ENCODE measurements at places on chromosomes 3 and 15.

- peaks cover 48% of the 10 kb centered on the region for H3K36me3 ChIP-seq
- no peaks in the 10 kb centered on the region for H3K27me3 ChIP-seq
- peak; percentile 67 for DNase-seq
- H3K27ac ChIP-seq = peak overlapping the region; percentile 43
- H3K4me3 ChIP-seq = no peak overlapping the region
Observed at GRCh38 chr3:69197922-69198530, 75.6 kb upstream of the LMOD3 start.

- H3K36me3 ChIP-seq = no peaks in the 10 kb centered on the region
- no peaks in the 10 kb centered on the region for H3K4me1 ChIP-seq
- H3K27ac ChIP-seq = no peak overlapping the region
- DNase-seq = no peak
Observed at GRCh38 chr3:102255736-102256135, 179.1 kb upstream of the ZPLD1 start.

- H3K4me1 ChIP-seq = no peaks in the 10 kb centered on the region
- no peak overlapping the region for H3K27ac ChIP-seq
- peaks cover 4% of the 10 kb centered on the region for H3K27me3 ChIP-seq
- no peaks in the 10 kb centered on the region for H3K36me3 ChIP-seq
- no peak for DNase-seq
Observed at GRCh38 chr3:159978353-159978752, 10.3 kb upstream of the IL12A start.

DNA sequence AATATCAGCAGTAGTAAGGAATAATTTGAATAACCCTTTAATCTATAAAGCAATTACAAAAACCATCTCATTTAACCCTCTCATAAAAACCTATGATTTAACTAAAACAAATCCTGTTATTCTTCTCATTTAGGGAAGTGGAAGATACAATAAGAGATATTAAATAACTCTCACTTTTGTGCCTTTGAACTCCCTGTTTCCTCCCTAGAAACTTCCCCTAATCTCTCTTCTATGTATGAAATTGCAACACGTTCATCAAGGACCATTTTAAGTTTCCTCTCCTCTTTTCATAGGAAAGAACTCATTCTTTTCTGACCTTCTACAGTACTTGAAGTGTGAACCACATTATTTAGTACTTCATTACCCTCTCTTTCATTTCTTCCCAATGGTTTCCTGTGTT is 18.8 kb upstream of the FAM81A start:
- H3K27ac ChIP-seq = no peak overlapping the region
- H3K27me3 ChIP-seq = no peaks in the 10 kb centered on the region
- H3K4me1 ChIP-seq = no peaks in the 10 kb centered on the region
- DNase-seq = no peak
- H3K4me3 ChIP-seq = no peak overlapping the region

DNA sequence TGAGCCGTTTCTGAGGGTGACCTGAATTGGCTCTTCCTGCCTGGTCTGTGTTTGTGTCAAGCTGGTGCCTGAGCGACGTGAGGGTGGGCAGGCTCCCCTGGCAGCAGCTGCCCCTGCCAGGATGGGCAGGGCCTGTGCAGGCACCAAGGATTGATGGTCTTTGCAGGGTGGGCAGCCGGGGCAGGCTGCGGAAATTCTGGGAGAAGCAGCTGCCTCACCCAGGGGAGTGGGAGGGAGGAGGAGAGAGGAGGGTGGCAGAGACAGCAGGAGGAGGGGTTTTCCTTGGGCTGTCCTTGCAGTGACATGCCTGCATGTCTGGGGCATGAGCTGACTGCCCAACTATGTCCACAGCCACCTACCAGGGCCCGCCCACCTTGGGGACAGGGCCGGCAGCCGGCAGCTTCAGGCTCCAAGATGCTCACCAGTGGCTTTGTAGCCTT is 27.9 kb upstream of the SLC6A6 start:
- no peaks in the 10 kb centered on the region for H3K36me3 ChIP-seq
- H3K4me3 ChIP-seq = no peak overlapping the region
- H3K27me3 ChIP-seq = no peaks in the 10 kb centered on the region
- H3K4me1 ChIP-seq = no peaks in the 10 kb centered on the region
- no peak for DNase-seq
- H3K27ac ChIP-seq = no peak overlapping the region

- no peak overlapping the region for H3K27ac ChIP-seq
- no peaks in the 10 kb centered on the region for H3K36me3 ChIP-seq
- H3K4me3 ChIP-seq = no peak overlapping the region
- no peaks in the 10 kb centered on the region for H3K4me1 ChIP-seq
- no peak for DNase-seq
- no peaks in the 10 kb centered on the region for H3K27me3 ChIP-seq
Observed at GRCh38 chr15:93852761-93853160, 378.6 kb upstream of the MCTP2 start.

GRCh38 chr3:47612178-47612577 is 33.5 kb upstream of the CSPG5 start:
- no peaks in the 10 kb centered on the region for H3K4me1 ChIP-seq
- no peak overlapping the region for H3K27ac ChIP-seq
- no peaks in the 10 kb centered on the region for H3K27me3 ChIP-seq

DNA sequence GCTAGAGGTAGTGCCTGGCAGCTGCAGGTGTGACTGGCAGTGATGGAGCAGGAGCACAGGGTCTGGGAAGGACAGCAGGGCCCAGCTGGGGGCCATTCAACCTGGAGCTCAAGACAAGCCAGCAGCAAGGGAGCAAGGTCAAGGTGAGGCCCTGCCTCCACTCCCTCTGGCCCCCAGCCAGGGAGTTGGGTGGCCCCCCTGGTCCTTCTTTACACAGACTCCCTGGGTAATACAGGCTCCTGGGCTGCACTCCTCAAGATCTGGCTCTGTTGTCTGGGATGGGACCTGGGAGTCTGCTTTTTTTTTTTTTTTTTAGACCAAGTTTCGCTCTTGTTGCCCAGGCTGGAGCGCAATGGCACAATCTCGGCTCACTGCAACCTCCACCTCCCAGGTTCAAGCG is 14.5 kb downstream of the GNAI2 start:
- H3K27ac ChIP-seq = no peak overlapping the region
- peaks cover 88% of the 10 kb centered on the region for H3K36me3 ChIP-seq
- no peak overlapping the region for H3K4me3 ChIP-seq

DNA sequence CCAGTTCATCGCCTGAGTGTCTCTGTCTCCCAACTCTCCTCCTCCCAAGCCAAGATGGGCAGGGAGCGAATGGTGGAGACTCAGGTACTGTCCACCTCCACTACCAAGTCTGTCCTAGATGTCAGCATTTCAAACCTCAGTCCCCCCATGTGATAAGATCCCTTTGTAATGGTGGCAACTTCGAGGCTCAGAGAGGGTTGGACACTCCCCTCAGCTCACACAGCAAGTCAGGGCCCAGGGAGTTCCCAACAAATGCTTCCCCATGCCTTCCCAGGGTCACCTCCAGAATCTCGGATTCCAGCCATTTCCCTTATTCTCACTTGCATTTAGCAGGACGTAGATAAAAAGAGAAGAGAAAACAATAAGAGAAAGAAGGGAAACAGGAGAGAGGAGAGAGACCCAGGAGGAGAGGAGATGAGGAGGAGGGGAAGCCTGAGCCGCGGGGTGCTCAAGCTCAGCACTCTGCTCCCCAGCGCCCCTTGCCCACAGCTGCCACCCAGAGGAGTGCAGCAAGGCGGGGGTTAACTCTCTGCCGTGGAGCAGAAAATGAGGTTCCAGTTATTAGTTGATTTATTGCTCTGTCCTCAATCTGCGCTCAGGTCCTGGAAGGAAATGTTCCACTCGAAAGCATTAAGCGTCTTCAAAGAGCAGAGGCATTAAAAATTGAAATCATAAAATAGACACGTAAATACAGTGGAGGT is 84.1 kb upstream of the LINGO1 start:
- H3K27me3 ChIP-seq = no peaks in the 10 kb centered on the region
- H3K4me1 ChIP-seq = no peaks in the 10 kb centered on the region
- H3K4me3 ChIP-seq = no peak overlapping the region
- H3K36me3 ChIP-seq = no peaks in the 10 kb centered on the region
- no peak for DNase-seq

- H3K27ac ChIP-seq = no peak overlapping the region
- no peaks in the 10 kb centered on the region for H3K36me3 ChIP-seq
- no peaks in the 10 kb centered on the region for H3K27me3 ChIP-seq
- no peaks in the 10 kb centered on the region for H3K4me1 ChIP-seq
Observed at GRCh38 chr3:85576697-85577200, 618.0 kb downstream of the CADM2 start.

- no peak overlapping the region for H3K27ac ChIP-seq
- H3K27me3 ChIP-seq = no peaks in the 10 kb centered on the region
- peaks cover 4% of the 10 kb centered on the region for H3K4me1 ChIP-seq
- no peak for DNase-seq
Observed at GRCh38 chr15:70087708-70088352, 9.9 kb downstream of the TLE3 start.

GRCh38 chr3:11641683-11642430 is 1.9 kb downstream of the VGLL4 start:
- peaks cover 13% of the 10 kb centered on the region for H3K36me3 ChIP-seq
- no peak for DNase-seq
- peak overlapping the region; percentile 95 for H3K4me3 ChIP-seq
- H3K4me1 ChIP-seq = peaks cover 55% of the 10 kb centered on the region

DNA sequence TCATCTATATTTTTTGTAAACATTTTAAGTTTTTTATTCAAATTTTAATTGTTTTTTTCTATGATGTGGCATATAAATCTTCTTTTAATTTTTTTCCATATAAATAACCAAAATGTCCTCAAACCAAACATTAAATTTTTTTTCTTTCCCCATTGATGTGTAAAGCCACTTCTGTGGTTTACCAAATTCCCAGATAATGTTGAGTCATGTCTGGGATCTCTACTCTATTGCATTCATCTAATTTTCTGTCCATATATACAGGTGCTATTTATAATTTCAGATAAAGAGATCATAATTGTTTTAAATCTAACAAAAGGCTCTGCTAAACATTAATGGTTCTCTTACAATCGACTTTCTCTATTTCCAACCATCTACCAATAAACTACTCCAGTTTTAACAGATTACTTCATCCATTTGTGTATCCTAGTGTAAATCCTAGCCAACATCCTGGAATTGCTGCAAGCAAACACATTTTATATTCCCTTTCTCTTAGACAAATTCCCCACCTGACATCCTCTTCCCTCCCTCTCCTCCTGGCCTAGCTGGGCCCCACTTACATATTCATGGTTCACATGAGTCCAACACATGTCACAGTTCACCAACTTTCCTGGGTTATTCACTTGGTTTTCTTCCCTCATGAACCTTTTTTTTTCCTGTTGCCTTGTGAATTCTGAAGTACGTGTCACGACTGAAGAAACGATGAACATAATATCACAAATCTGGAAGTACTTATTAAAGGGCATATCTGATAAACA is 368.0 kb upstream of the AGTR1 start:
- H3K36me3 ChIP-seq = no peaks in the 10 kb centered on the region
- no peaks in the 10 kb centered on the region for H3K4me1 ChIP-seq
- no peak for DNase-seq
- no peak overlapping the region for H3K27ac ChIP-seq
- H3K27me3 ChIP-seq = no peaks in the 10 kb centered on the region

DNA sequence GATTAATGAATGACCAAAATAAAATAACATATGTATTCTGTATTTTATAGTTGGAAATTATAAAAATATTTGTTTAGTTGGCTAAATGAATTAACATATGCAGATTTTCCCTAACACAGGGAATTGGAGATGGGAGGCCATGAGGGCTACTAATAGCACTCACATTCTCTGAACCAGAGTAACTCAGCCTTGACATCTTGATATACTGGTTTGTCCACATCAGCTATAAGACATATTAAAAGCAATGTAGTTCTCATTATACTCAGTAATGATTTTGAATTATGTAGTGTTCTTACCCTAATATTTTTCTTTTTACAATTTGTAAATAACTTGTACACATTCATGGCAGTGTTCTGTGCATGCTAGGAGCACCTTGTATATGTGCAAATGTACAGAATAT is 255.9 kb downstream of the EPHA6 start:
- no peak overlapping the region for H3K4me3 ChIP-seq
- H3K4me1 ChIP-seq = no peaks in the 10 kb centered on the region
- no peak overlapping the region for H3K27ac ChIP-seq

DNA sequence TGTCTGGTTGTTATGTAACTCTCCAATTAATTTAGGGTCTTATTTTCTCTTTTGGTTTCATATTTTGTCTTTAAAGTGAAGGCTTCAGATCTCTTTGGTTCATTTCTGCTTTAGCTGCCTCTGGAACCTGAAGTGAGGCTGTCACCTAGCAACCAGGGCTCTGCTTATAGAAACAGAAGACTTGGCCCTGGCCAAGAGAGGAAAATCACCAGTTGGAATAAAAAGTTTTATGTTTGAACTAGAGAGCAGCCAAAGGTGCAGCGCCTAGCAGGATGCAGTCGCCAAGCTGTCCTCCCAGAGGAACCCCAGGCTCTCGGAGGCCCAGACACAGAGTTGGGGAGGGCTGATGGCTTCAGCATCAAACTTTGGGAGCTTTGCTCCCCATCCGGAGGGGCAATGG is 41.1 kb downstream of the LYZL4 start:
- no peak overlapping the region for H3K4me3 ChIP-seq
- no peaks in the 10 kb centered on the region for H3K36me3 ChIP-seq
- no peak overlapping the region for H3K27ac ChIP-seq

- no peak for DNase-seq
- H3K4me3 ChIP-seq = no peak overlapping the region
- peaks cover 84% of the 10 kb centered on the region for H3K36me3 ChIP-seq
- no peak overlapping the region for H3K27ac ChIP-seq
- peaks cover 4% of the 10 kb centered on the region for H3K4me1 ChIP-seq
Observed at GRCh38 chr3:18396428-18396827, 28.7 kb downstream of the SATB1 start.

DNA sequence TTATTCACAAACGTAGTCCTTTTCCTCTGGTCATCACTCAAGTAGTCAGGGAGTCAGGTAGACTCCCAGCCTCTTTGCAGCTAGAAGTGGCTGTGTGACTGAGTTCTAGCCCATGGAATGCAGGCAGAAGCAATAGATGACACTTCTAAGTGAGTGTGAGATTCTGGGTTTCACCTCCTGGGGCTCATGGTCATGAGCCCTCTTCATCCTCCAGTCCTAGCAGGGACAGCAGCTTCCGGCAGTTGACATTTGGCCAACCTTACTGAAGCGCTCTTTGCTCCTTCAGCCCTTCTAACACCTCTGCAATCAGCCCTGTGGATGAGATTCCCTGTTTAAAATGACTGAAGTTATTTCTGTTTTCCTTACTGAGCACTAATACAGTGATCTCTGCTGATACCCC is 21.8 kb downstream of the SLC12A8 start:
- no peaks in the 10 kb centered on the region for H3K4me1 ChIP-seq
- no peak for DNase-seq
- no peak overlapping the region for H3K4me3 ChIP-seq
- no peaks in the 10 kb centered on the region for H3K36me3 ChIP-seq

- no peak overlapping the region for H3K27ac ChIP-seq
- H3K4me1 ChIP-seq = no peaks in the 10 kb centered on the region
- H3K27me3 ChIP-seq = no peaks in the 10 kb centered on the region
- 0 out of 2 replicates have a peak, but pooled peaks cover 3% of the 10 kb centered on the region for H3K36me3 ChIP-seq
Observed at GRCh38 chr3:16455001-16455400, 58.5 kb downstream of the RFTN1 start.
